T47D (cell line): ENCODE measurements at places on chromosomes 2 and 18.

DNA sequence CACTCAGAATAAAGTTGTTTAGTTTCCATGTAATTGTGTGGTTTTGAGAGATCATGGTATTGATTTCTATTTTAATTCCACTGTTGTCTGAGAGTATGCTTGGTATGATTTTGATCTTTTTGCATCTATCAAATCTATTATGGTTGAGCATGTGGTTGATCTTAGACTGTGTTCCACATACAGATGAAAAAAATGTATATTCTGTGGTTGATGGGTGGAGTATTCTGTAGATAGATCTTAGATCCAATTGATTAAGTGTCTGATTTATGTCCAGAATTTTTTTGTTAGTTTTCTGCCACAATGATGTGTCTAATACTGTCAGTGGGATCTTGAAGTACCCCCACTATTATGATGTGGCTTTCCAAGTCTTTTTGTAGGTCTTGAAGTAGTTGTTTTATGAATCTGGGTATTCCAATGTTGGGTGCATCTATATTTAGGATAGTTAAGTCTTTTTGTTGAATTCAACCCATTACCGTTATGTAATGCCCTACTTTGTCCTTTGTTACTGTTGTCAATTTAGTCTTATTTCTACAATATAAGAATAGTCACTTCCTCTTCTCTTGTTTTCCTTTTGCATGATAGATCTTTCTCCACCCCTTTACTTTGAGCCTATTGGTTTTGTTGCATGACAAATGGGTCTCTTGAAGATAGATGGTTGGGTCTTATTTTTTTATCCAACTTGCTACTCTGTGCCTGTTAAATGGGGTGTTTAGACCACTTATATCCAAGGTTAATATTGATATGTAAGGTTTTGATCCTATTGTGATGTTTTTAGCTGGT is 101.8 kb downstream of the TRABD2A start:
- no peak for DNase-seq

DNA sequence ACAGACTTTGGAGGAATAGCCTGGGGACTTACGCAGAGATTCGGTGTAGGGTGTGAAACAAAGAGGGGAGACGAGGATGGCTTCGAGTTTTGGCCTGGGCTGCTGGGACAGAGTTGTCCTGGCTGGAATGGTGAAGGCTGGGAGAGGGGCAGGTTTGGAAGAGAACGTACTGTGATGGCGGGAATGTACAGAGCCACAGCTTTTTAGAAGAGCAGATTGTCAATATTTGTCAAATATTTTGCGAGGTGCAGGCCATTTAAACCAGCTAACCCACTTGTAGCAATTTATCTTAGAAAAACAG is 14.4 kb upstream of the ITM2C start:
- DNase-seq = no peak

DNA sequence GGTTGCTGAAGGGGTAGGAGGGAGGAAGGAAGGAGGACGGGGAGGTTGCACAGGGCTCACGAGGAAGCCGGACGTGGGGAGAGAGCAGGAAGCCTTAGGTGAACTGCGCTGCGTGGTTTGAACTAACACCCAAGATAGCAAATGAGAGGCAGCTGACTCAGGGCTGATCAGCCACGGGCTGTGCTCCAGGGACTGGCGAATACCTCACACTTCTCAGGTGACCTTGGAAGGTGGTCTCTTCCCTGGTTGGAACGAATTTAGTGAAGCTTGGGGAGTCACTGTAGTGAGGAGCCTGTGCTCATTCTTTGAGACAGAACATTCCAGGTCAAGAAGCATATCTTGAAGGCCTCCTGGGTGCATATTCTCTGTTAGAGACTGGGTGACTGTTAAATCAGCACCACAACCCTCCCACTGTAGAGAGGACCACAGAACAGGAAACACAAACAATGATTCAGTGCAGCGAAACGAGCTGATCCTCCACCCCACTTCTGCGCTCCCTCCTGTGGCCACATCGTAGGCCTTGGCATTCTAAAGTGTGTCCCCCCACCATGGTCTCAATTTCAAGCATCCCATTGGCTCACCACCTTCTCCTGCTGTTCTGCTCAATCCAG is 33.8 kb downstream of the TOGARAM2 start:
- no peak for DNase-seq

DNA sequence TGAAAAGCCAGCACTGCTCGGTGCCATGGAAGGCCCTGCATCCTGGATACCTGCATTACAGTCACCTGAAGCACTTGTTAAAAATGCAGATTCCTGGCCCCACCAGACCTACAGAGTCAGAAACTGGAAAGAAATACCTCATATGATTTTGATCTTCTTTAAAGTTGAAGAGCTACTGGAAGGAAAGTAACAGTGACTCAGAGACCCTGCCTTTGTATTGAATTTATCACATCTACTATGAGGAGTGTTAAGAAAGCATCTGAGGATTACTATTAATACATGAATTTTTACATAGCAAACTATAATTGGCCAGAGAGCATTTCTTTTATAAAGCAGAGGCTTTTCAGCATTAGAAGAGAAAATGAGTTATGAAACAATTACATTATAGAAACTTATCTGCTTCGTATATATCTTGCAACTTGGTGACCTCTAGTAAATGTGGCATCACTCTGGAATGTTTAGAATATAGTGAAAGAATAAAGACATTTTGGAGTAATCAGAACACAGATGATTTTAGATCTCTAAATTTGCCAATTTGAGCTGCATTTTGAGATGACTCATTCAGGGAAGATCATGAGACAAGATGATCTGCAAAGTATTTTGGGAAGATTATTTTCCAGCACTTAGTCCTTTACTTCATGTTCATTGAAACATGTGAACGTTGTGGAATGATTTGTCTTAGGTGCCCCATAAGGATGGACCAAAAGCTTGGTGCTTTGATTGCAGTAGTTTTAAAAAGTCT is 12.2 kb downstream of the PTPRM start:
- DNase-seq = no peak

DNA sequence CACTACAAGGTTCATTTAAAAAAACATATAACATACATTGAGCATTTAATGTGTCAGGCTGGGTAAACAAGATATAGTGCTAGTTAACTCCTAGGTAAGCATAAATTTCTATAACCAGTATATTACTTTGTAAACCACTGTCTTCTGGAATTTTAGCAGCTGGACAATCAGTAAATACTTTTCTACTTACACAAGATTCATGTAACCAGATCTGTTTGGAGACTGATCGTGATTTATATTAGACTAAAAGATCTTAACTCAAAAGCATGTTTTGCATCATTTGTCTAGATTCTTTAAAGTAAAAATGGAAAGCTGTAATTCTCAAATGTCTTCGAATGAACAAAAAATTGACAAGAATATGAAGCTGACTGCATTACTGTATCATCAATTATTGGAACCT is 941 bp upstream of the SGO2 start:
- no peak for DNase-seq

GRCh38 chr2:49753344-49753985 is 599.1 kb upstream of the FSHR start:
- no peak for DNase-seq

- DNase-seq = no peak
These were observed 139.6 kb downstream of the TTC32 start for GRCh38 chr2:19762142-19762541.

DNA sequence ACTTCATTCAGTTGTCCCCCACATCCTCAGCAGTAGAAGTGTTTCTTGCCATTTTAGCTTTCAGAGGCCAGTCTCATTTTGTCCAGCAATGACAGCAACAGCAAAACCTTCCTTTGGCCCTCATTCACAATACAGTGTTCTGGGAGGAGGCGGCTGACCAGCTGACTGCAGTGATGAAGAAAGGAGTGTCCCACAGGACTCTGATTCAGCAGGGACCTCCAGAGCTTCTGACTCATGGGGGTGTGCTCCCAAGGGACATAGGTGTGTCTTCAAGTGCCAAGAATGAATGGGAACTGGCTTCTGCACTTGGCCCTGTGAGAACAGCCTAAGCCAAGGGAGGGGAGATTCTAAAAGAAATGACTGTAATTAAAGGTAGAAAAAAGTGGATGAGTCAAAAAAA is 147.0 kb upstream of the PELI1 start:
- DNase-seq = no peak

- no peak for DNase-seq
These were observed 717 bp downstream of the IHH start for GRCh38 chr2:219059725-219060682.

- peak; percentile 36 for DNase-seq
These were observed 7.0 kb downstream of the SPEG start for GRCh38 chr2:219441451-219442255.

- DNase-seq = no peak
These were observed 64.3 kb upstream of the HPCAL1 start for GRCh38 chr2:10238396-10238795.

DNA sequence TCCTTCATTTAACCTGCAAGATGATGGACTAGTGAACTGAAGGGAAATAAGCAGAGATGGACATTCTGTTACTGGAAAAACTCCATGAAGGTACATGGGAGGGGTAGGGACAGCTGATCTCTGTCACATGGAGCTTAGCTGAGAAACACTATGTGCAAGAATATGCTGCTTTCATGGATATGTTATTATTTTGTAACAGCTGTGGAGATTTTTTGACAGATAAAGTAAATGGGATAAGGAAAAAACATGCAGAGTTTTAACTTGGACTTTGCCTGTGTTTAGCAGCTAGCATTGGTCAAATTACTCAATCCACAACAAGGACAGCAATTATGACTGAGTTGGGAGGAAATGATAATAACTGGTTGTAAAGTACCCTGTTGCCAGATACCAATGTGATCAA is 28.7 kb upstream of the HNRNPA3 start:
- no peak for DNase-seq

DNA sequence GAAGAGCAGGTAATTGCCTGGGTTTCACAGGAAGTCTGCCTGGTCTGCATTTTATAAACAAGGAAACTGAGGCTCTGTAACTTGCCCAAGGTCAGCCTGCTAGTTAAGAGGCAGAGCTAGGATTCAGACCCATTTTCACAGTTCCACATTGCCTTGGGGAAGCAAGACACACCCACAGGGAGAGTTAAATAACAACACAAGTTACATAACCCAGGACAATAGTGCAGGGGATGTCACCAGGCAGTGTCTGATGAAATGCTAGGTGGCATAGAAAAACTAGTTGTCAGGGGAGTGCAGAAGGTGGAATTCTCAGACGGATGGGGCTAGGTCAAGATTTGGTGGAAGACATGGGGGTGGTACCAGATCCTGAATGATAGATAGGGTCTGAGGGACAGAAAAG is 69.7 kb downstream of the PRKCE start:
- no peak for DNase-seq

GRCh38 chr2:157874997-157875640 is 1.0 kb downstream of the ACVR1 start:
- DNase-seq = no peak

DNA sequence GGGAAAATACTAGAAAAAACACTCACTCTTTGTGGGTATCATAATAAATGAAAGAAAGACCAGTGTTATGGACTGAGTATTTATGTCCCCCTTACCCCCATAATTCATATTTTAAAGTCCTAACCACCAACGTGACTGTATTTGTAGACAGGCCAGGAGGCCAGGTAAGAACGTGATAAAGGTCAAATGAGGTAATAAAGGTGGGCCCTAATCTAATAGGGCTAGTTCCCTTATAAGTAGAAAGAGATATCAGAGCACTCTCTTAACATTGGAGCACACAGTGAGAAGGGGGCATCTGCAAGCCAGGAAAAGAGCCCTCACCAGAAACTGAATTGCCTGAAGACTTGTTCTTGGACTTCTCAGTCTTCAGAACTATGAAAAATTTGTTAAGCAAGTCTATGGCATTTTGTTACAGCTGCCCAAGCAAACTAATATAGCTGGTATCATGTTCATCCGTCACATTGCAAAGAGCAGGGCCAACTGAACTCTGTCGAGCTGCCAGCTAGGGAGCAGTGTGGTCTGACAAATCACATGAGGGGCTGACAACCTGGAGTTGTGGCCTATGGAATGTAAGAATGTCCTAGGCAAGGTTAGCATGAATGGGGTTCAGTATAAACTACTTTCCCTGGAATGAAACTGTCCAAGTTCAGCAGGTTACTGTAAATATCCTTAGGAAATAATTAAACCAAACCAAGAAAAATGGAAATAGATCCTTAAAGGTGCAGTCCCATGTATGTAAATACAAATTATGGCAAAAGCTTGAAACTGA is 280.9 kb downstream of the ZNF385B start:
- DNase-seq = peak; percentile 63

GRCh38 chr2:127044165-127044718 is 62.7 kb downstream of the BIN1 start:
- DNase-seq = no peak

- DNase-seq = no peak
These were observed 108.7 kb downstream of the MAP3K20 start for GRCh38 chr2:173184031-173185004.

DNA sequence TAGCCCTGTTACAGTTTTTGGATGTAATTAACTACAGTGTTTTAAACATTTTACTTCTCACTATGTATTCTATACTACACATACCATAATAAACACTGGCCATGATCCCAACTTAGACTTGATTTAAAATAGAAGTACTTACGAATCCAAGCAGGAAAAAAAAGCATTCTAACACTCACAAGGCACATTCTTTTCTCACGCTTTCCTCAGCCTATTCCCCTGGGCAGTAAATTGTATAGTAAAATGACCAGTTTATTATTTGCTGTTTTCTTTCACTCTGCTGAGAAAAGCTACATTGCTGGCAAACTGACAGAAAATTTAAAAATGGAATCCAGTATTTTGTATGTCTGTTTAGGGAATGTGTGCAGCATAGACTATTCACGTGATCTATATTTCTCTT is 2.8 kb upstream of the TANC1 start:
- no peak for DNase-seq

- DNase-seq = no peak
These were observed 115.9 kb upstream of the CD302 start for GRCh38 chr2:159913900-159914299.

DNA sequence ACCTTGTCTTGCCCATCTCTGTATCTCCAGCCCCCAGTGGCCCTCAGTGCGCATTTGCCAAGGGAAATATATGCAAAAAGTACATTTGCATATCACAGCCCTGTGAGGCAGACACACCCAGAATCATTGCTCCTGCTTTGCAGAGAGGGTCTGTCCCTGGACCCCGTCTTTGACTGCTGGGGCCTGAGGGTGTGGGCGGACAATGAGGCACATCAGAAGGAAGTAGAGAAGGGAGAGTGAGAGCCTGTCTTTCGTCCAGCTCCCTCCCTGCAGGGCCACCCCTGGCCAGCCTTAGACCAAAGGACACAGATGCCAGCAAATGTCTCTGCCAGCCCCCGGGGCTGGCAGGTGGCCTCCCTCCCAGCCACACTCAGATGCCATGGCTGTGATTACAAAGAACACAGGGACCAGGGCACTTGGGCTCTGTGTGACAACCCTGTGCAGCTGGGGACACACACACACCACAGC is 516.2 kb upstream of the MYT1L start:
- DNase-seq = no peak

- no peak for DNase-seq
These were observed 410.4 kb downstream of the MEIS1 start for GRCh38 chr2:66845307-66845706.

DNA sequence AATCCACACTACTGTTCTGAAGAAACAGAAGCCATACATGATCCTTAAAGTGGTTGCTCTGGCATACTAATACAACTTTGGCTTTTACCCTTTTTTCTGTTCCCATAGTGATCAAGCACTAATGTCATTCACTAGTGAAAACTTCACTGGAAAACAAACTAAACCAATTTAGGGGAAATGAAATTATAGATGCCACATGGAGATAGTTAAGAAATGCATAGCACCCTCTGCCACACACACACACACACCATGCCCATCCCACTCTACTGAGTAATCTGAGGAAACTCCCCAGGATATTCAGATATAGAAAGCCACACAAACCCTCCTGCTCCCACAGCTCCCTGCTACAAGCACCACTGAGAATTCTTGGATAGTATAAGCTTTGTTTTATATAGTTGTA is 39.1 kb downstream of the SLC3A1 start:
- no peak for DNase-seq

- no peak for DNase-seq
These were observed 793.4 kb downstream of the SLC4A3 start for GRCh38 chr2:220420820-220421219.
